Osteoblast (primary cell): ENCODE measurements at places on chromosomes 3 and 15. TPM values are rescaled to one million over a fixed set of nuclear protein-coding genes. Genes with fewer than 3 reads are reported as not detected.

GRCh38 chr3:50001511-50001910 lies 61.6 kb downstream of the RBM6 start:
- DNase-seq: no peak

DNA sequence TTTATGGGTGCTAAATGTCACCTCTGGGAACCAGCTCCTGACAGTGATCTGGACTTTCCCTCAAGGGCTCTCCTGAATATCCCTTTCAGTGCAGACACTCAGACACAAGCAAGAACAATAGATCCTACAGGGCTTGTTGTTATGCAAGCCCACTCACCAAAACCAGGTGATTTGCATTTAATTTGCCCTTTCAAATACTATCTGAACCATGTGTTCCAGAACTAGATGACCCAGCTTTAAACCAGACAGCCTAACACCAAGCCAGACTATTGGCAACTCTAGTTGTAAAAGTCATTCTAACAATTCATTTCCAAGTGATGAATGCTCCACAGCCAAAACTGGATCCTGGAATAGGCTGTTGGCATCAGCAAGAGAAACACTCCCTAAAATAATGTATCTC lies 5.6 kb upstream of the ATP8B4 start:
- no peak for DNase-seq

FAM219B gene
- total RNA-seq: 36.6 and 46.3 TPM in 2 replicates

GRCh38 chr3:48414376-48415250 lies 15.3 kb downstream of the PLXNB1 start:
- DNase-seq: peak; percentile 79

FETUB gene
- total RNA-seq: not detected in 2 replicates

AMIGO3 gene
- 0.29 and 1.8 TPM in 2 replicates for total RNA-seq

- no peak for DNase-seq
Measured at GRCh38 chr3:12303993-12304392, 15.1 kb downstream of the PPARG start.

DNA sequence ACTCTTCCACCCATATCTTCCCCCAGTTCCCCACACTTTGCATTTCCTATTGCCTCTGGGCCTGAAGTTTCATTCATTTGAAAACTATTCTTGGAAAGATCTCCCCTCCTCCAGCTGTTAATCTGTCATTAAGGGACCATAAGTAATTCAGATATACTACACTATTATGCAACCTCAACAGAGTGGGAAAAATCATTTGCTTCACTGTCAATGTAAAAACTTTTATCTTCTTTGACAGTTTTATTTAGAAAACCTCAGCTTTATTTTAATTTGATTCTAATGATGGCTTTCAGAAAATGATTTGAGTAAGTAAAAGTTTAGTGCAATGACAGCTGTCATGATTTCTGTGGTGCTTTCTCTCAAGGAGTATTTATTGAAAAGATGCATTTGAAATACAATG lies 435.3 kb upstream of the KCNMB2 start:
- DNase-seq: no peak
